ENCODE measurements at places on chromosomes 12 and 14.

- DNase-seq: no peak
Observed at GRCh38 chr12:121722511-121722910, 10.0 kb downstream of the TMEM120B start.

DNA sequence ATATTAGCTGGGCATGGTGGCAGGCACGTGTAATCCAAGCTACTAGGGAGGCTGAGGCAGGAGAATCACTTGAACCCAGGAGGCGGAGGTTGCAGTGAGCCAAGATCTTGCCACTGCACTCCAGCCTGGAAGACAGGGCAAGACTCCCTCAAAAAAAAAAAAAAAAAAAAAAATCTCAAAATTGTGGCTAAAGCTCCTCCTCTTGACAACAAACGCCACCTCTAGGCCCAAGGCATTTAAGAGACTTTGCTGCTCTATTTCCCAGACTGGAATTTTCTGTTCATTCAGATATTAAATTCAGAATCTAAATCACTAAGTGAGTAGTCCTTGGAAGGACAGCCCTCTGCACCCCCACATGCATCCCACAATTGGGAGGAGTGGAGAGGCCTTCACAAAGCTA is 1.4 kb downstream of the ZFYVE1 start:
- DNase-seq: no peak

GRCh38 chr12:90854136-90854689 is 100.8 kb downstream of the CCER1 start:
- no peak for DNase-seq

- DNase-seq: no peak
Observed at GRCh38 chr12:30095511-30095910, 311.8 kb upstream of the TMTC1 start.

GRCh38 chr14:104082807-104083206 is 2.7 kb upstream of the ASPG start:
- no peak for DNase-seq
